ENCODE measurements at places on chromosomes 13 and 19.

DNA sequence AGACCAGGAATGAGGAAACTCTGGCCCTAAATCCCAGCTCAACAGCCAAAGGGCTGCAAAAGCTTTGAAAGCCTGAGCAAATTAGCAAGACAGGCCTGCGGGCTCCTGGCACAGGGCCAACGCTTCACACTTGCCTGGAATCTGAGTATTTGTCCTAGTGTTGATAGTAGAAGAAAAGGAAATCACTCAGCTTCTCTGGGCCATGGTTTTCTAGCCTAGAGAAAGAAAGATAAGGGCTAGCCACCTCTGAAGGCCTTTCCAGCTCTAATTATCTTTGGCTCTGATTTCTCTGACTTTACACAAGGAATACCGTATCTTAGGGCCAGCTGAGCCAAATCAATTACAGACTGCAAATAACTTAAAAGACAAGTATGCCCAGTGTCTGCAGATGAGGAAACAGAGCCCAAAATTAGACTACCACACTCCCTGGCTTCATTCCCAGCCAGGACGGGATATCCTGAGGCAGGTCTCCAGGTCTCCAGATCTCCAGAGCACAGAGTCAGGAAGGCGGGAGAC lies 69.6 kb downstream of the STK24 start:
- no peak for DNase-seq

- DNase-seq = no peak
These were observed 550 bp upstream of the DLL3 start for GRCh38 chr19:39497996-39498797.

GRCh38 chr19:48489608-48490216 lies 20.5 kb downstream of the CYTH2 start:
- DNase-seq = no peak

GRCh38 chr13:110937511-110938285 lies 22.8 kb upstream of the ANKRD10 start:
- DNase-seq = no peak

GRCh38 chr13:71578048-71578447 lies 289.0 kb downstream of the DACH1 start:
- no peak for DNase-seq

- DNase-seq = no peak
These were observed 8.9 kb upstream of the TPP2 start for GRCh38 chr13:102587916-102588315.

GRCh38 chr13:50955798-50956197 lies 46.2 kb downstream of the RNASEH2B start:
- DNase-seq = no peak

DNA sequence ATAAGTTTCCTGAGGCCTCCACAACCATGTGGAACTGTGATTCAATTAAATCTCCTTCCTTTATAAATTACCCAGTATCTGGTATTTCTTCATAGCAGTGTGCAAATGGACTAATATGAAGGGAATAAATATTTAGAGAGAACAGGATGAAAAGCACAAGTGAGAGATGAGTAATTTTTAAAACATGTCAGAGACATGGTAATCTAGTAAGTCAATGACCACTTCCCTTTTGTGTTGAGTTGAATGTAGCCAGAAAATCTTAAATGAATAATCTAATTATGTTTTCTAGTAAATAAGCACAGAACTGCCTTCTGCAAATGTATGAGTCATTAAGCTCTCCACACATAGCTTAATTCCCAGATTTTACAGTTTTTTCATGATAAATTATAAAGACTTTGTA lies 524.1 kb upstream of the SLITRK5 start:
- DNase-seq = no peak

DNA sequence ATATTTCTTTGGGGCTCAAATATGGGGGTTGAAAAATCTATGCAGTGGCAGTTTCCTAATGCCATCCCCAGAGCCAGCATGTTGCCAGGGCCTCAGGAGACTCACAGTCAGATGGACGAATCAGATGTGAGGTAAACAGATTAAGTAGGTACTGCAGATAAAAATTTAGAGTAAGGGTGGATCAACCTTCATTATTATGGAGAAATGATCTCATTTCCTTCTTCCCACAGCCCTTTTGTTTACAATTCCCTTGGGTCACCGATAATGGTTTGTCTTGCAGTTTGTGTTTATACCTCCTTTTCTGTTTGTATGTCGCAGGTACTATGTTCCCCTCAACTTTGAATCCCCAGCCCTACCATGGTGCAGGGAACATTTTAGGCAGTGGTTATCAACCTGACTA lies 20.0 kb downstream of the DIAPH3 start:
- no peak for DNase-seq

GRCh38 chr19:12834976-12835757 lies 788 bp upstream of the RTBDN start:
- DNase-seq = no peak

- DNase-seq = no peak
These were observed 1.5 kb downstream of the ZNF814 start for GRCh38 chr19:57887195-57887941.

DNA sequence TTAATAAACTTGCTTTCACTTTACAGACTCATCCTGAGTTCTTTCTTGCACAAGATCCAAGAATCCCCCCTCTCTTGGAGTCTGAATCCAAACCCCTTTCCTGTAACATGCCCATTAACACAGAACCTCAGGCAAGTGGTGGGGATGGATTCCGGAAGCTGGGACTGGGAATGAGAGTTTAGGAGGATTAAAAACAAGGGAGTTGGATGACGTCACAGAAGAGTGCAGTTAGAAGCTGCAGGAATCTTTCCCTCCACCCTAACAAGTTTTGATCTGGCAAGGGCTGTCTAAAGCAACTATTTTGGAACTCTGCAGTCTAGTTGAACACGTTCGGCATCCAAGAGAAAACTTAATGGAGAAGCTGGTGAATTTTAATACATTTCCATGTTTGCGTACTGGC lies 48.2 kb upstream of the PEPD start:
- DNase-seq = no peak

- no peak for DNase-seq
These were observed 547.9 kb downstream of the FGF9 start for GRCh38 chr13:22218797-22219196.

- no peak for DNase-seq
These were observed 53.9 kb downstream of the SMIM24 start for GRCh38 chr19:3426433-3426832.

- DNase-seq = no peak
These were observed 615.3 kb upstream of the SLITRK1 start for GRCh38 chr13:84497613-84498012.

- no peak for DNase-seq
These were observed 21.0 kb upstream of the UFM1 start for GRCh38 chr13:38328699-38329098.

DNA sequence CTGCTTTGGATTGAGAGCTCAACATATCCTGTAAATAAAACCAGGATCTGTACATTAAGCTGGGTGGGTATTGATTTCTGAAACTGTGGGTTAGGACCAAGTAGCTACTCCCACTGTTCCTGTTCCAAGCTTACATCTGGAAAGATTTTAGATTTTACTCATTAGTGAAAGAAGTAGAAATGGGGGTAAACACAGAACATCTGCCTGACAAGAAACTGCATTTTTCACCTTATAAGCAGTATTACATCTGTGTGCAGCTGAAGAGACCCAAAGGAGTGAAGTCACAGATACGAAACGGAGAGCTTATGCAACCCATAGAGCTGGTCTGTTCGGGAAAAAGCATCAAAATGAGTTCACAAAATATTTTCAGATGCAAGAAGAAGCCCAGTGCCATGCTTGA lies 235.2 kb downstream of the SLITRK5 start:
- DNase-seq = no peak

GRCh38 chr13:98834254-98834960 lies 81.9 kb upstream of the SLC15A1 start:
- no peak for DNase-seq

DNA sequence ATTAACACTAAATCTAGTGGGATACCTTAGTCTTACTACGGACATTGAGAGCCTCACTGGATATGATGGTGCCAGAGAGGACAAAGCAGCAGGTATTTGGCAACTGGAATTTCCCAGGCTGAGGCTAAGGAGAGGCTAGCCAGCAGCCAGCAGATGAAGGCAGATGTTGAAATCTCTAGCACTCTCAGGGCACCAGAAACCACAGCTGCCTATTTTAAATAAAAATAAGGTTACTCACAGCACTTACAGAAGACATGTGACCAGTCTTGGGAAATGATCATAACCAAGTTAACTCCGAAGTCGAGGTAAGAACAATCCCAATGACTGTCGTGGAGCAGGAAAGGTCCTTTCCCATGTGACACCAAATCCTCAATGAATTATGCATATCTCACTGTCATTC lies 1726.0 kb downstream of the EFNB2 start:
- DNase-seq = no peak

DNA sequence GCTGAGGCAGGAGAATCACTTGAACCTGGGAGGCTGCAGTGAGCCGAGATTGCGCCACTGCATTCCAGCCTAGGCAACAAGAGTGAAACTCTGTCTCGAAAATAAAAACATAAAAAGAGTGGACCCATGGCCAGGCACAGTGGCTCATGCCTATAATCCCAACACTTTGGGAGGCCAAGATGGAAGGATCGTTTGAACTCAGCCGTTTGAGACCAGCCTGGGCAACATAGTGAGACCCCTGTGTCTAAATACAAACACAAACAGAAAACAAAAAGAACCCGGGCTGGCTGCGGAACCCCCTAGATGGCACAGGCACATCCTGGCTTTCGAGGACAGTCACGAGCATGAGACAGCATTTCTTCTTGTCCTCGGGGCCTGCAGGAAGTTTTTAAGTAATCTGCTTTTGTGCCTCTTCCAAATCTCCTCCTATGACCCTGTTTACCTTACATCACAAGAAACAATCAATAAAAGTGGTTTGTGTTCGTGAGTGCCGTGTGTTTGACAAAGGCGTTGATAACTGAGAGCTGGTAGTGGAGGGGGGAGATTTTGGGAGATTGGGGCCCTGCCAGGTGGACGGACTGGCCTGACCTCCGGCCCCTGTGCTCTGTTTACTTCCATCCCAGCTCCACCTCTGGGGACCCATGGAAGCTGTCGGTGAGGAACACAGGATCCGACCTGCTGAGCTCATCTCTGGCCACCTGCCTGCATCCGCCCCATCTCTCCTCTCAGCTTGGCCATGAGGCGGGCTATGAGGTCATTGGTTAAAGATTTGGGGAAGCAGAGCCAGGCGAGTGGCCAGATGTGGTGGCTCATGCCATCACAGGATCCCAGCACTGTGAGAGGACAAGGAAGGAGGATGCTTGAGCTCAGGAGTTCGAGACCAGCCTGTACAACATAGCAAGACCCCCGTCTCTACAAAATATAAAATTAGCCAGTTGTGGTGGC lies 5.9 kb upstream of the GDF15 start:
- DNase-seq = no peak

DNA sequence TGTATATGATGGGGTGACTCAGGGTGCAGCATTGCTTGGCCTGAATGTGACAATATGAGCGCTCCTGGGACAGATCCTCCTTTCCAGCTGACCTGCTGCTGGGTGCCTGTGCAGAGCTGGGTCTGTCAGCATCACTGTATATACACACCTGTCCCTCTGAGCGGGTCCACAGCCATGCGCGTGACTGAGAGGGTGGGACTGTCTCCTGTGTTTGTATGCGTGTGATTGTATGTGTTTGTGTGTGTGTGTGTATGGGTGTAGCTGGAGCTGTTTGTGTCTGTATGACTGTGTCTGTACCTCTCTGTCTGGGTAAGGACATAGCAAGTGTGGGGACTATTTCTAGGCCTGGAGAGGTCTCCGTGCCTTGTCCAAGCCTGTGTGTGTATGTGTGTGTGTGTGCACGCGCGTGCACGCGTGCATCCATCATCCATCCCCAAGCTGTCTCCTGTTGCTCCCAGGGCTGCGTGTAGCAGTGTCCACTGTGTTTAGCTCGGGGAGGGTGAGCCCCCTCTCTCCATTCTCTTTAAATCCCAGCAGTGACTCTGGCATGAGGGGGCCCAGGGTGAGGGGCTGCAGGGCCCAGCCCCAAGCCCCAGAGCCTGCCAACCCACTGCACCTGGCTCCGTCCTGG lies 8.3 kb downstream of the IGLON5 start:
- DNase-seq = no peak

- DNase-seq = no peak
These were observed 2701.3 kb downstream of the PCDH9 start for GRCh38 chr13:64528838-64529237.

GRCh38 chr19:49932731-49933131 lies 3.4 kb upstream of the NUP62 start:
- DNase-seq = no peak

GRCh38 chr13:25494698-25495411 lies 123.1 kb downstream of the ATP8A2 start:
- no peak for DNase-seq

DNA sequence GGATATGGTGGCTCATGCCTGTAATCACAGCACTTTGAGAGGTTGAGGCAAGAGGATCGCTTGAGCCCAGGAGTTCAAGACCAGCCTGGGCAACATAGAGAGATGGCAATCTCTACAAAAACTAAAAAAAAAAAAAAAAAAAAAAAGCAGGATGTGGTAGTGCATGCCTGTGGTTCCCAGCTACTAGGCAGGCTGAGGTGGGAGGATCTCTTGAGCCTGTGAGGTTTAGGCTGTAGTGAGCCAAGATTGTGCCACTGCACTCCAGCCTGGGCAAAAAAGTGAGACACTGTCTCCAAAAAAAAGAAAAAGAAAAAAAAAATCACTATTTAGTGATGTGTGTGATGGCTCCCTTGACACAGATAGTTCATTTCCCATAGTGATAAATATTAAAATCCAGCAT lies 365.0 kb upstream of the NBEA start:
- no peak for DNase-seq

GRCh38 chr19:49515767-49516166 lies 3.3 kb downstream of the FCGRT start:
- no peak for DNase-seq

DNA sequence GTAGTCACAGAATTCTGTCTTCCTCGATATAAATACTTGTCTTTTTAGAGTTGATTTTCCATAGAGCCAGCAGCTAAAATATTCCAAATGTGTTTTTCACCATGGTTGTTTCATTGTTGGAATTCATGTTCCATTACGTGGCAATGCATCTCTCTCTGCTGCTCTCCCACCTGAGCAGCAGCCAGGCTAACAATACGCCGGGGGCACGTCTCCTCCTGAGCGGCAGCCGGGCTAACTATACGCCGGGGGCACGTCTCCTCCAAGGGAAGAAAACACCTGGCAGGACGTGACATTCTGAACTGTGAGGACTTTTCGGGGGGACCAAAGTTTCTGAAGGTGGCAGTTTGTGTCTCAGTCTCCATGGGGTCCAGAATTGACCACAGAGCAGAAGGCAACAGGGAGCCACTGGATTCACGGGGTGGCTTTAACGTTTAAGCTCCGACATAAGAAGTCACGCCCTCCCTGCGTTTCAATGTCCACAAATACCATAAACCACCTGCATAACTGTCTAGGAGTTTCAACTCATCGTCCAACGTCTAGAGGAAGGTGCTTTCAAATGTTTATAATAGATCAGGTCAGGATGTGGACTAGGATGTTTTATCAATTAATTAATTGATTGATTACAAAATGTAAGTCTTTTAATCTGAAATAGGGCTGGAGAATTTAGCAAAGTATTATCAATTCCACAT lies 15.1 kb downstream of the PLPP2 start:
- DNase-seq = no peak

GRCh38 chr19:44623080-44623479 lies 9.7 kb downstream of the IGSF23 start:
- DNase-seq = peak; percentile 34

- DNase-seq = no peak
These were observed 19.9 kb upstream of the RFC3 start for GRCh38 chr13:33798023-33798422.

- no peak for DNase-seq
These were observed 71.7 kb downstream of the STK24 start for GRCh38 chr13:98505217-98505616.

All from AG09309 (cell line).